GM12878 (cell line): ENCODE measurements at places on chromosomes 12 and 14.

- no peak for DNase-seq
Observed at GRCh38 chr14:98705871-98706300, 566.1 kb downstream of the BCL11B start.

GRCh38 chr14:53943751-53944083 is 12.9 kb downstream of the BMP4 start:
- DNase-seq = no peak

- DNase-seq = no peak
Observed at GRCh38 chr12:132954471-132955048, 1.5 kb downstream of the ZNF605 start.

- DNase-seq = no peak
Observed at GRCh38 chr14:30389134-30389876, 169.7 kb upstream of the G2E3 start.

DNA sequence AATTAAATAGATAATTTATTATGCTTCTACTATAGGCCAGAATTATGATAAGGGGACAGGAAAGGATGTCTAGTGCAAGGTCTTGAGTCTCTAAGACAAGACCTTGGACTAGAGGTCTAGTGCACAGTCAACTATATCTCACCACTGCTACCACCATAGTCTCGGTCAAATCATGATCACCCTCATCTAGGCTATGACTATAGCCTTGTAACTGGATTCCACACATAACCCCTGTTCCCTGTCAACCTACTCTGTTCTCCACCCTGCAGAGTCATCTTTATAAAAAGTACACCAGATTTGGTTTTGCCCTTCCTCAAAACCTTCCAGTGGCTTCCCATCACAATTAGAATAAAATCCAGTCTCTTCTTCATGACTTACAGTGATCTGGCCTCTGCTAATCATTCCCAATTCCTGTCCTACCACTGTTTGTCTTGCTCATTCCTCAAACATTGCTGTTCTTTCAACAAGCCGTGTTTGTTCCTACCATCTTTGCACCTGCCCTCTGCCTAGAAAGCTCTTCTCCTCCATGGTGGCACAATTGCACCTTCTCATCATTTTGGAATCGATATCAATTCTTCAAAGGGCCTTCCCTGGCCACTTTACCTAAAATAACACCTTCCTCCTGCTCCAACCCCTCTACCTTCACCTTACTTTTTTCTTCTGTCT is 169.4 kb downstream of the FOXN3 start:
- no peak for DNase-seq

DNA sequence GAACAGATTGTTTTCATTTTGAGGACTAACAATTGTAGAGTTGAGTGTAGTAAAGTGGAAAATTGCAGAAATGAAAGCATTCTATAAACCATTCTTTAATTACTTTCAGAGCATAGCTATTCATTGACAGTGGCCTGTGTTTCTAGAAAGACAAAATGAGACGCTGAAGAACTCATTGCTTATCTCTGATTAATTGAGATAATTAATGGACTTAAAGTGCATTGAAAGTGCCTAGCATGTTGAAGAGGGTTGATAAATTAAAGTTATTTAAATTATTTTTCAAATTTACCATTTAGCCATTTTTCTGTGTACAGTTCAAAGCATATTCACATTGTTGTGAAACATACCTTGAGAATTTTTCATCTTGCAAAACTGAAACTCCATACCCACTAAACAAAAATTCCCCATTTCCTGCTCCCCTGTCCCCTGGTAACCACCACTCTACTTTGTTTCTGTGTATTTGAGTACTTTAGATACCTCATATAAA is 57.4 kb downstream of the DAAM1 start:
- peak; percentile 69 for DNase-seq

DNA sequence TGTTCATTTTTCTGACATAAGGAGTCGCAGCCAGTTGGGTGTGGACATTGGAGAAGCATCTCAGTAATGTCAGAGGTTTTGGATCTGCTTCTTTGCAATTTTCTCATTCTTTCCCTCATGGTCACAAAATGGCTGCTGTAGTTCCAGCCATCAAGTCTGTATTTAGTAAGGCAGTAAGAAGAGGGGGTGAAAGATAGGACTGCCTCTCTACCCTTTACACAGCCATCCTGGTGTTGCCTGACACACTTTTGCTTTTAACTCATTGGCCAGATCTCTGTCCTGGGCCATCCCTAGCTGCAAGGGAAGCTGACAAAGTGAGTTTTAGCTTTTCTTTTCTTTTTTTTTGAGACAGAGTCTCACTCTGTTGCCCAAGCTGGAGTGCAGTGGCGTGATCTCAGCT is 66.2 kb downstream of the EID3 start:
- no peak for DNase-seq

- DNase-seq = peak; percentile 99
Observed at GRCh38 chr14:22570132-22570949, 18.7 kb downstream of the DAD1 start.

DNA sequence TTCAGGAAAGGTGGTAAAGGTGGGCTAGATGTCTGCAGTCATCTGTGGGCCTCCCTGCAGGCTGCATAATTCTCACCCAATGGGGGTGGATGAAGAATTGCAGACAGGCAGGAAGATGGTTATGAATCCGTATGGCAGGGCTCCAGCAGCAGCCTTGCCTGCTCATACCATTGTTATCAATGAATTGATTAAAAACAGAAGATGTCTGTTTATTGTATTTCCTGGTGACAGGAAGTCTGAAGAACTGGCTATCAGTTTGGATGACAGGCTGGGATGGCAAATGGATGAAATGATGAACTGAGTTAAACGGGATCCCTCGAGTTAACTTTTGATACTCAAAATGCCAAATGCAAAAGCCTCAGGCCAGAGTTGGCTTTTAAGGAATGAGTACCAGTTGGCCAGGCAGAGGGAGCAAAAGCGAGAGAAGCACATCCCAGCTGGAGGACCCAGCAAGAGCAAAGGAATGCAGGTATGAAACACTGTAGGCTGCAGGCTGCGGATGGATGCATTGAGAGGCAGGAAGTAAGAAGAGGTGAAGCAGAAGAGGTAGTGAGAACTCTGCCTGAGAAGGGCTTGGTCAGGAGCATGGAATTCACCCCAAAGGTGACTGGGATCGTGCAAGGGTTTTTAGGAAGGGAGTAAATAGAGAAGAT is 550.0 kb upstream of the TBX3 start:
- DNase-seq = no peak

DNA sequence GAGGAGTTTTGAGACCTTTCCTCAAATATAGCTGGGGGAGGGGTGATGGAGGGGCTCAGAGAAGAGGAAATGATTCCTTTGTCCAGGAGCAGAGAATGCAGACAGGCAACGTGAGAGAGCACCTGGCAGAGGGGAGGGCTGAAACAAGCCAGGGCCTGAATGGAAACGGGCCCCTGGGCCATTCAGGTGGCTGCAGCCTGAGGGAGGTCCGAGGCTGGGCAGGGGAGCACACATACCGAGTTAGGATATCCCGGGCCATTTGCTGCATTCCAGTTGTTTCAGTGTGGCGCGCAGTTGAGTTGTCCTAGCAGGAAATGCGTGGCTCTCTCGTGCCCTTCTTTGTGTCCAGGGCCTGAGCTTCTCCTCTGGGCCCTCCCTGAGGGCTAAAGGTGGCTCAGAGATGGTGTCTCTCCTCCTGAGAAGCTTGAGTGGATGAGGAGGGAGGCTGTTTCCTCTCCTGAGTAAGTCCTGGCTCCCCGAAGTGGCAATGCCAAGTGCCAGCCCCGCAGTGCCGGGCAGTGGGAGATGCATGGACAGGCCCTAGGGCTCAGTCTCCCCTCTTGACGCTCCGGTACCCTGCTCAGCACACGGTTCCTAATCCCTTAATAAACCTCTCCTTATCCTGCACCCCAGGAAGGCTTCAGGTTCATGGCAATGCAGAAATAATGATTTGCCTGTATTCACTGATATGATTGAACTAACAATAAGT is 85.5 kb upstream of the VRK1 start:
- no peak for DNase-seq

GRCh38 chr14:105884808-105885281 is 358.5 kb downstream of the TMEM121 start:
- no peak for DNase-seq

GRCh38 chr14:86450085-86450484 is 920.1 kb downstream of the FLRT2 start:
- no peak for DNase-seq

GRCh38 chr14:85273099-85273677 is 256.8 kb upstream of the FLRT2 start:
- no peak for DNase-seq

- DNase-seq = no peak
Observed at GRCh38 chr12:102883204-102883799, 33.7 kb downstream of the PAH start.

- DNase-seq = no peak
Observed at GRCh38 chr12:71356569-71356968, 83.0 kb upstream of the LGR5 start.

DNA sequence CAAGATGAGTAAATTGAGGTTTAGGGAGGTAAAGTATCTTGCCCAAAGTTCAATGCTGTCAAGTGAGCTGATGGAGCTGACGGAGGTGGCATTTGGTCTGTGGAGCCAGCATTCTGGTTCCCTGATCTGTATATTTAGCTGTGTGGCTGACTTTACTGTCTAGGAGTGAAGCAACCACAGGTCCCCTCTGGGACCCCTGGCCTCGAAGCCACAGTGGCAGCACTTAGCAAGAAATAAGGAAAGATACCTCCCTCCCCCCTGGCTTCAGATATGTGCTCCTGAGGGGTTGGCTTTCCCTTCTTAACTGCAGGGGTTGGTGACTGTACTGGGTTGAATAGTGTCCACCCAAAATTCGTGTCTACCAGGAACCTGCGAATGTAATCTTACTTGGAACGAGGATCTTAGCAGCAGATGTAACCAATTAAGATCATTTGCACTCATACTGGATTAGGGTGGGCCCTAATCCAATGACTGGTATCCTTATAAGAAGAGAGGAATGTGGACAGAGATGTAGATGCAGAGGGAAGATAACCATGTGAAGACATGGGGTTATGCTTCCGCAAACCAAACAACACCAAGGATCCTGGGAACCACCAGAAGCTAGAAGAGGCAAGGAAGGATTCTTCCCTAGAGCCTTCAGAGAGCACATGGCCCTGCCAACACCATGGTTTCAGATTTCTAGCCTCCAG is 2.0 kb upstream of the ACVR1B start:
- DNase-seq = no peak

GRCh38 chr12:94404854-94405253 is 54.8 kb downstream of the CEP83 start:
- DNase-seq = no peak

DNA sequence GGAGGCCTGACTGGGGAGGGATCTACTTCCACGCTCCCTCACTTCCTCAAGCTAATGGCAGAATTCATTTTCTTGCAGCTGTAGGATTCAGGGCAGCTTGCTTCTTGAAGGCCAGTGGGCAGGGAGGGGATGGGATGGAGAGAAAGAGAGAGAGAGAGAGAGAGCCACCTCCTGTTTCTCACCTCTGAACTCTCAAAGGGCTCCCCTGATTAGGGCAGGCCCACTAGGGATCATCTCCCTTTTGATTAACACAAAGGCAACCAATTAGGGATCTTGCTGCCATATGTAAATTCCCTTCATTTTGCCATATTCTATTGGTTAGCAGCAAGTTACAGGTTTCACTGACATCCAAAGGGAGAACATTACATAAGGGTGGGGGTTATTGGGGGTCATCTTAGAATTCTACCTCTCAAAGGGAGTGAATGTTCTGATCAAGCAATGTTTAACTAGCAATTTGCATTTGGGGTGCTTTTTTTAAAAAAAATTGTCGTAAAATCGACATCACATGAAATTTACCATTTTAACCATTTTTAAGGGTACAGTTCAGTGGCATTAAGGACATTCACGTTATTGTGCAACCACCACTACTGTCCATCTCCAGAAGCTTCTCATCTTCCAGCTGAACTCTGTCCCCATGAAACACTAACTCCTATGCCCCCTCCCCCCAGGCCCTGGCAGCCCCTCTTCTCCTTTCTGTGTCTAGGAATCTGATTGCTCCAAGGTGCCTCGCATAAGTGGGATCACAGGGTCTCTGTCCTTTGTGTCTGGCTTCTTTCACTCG is 47.3 kb upstream of the NCOR2 start:
- no peak for DNase-seq

DNA sequence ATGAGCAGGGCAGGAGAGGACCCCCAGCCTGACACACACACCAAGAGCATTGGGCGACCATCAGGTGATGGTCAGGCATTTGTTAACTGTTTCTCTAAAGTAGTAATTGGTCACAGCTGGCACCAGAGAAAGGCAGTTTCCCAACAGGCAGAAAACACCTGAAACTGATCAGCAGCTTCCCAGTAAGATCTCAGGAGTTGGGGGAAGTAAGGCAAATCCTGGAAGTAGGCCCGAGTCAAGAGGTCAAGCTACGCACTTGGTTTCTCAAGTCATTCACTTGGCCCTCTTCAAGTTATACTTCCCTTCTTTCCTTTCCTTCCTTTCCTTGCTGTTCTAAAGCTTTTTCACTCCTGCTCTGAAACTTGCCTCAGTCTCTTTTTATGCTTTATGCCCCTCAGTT is 135.8 kb downstream of the SSPN start:
- DNase-seq = no peak

DNA sequence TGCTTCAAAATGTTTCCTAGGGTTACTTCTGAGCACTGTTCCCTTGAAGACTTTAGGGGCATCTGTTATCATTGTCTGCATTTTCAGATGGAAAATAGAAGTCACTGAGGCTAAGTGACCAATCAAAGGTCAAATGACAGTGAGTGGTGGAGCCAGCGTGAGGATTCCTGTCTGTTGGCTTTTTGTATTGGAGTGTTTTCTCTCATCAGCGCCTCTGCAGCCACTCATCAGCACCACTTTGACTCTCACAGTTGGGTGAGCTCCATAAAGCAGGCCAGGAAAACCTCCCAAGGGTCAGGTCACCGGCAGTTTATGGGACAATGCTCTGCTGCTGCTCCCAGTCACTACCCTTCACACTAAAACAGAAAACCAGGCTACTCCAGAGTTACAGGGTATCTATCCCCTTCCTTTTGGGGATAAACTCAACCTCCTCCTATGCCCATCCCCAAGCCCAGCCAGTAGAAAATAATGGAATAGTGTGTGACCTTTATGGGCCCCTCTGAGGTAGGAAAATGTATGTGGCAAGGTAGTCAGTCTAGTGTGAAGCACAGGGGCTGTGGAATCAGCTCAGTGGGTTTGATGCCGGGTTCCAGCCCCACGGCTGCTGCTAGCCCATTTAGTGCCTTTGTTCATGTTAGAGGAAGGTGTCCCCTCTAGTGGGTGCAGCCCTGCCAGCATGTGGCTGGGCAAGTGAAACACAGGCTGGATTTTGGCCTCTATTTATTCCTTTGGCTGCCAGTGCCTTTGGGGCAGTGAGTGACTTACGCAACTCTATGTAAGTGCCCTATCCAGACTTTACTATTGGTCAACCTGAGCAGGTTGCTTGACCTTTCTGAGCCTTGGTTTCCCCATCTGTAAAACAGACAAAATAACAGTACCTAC is 133.8 kb upstream of the CPM start:
- DNase-seq = no peak

GRCh38 chr12:53530920-53531319 is 23.6 kb upstream of the NPFF start:
- no peak for DNase-seq

GRCh38 chr12:93944911-93945310 is 203.5 kb upstream of the PLXNC1 start:
- DNase-seq = no peak
